ENCODE measurements at places on chromosomes 11 and 22.

- no peak for DNase-seq
These were observed 18.9 kb downstream of the ADM start for GRCh38 chr11:10323793-10324170.

DNA sequence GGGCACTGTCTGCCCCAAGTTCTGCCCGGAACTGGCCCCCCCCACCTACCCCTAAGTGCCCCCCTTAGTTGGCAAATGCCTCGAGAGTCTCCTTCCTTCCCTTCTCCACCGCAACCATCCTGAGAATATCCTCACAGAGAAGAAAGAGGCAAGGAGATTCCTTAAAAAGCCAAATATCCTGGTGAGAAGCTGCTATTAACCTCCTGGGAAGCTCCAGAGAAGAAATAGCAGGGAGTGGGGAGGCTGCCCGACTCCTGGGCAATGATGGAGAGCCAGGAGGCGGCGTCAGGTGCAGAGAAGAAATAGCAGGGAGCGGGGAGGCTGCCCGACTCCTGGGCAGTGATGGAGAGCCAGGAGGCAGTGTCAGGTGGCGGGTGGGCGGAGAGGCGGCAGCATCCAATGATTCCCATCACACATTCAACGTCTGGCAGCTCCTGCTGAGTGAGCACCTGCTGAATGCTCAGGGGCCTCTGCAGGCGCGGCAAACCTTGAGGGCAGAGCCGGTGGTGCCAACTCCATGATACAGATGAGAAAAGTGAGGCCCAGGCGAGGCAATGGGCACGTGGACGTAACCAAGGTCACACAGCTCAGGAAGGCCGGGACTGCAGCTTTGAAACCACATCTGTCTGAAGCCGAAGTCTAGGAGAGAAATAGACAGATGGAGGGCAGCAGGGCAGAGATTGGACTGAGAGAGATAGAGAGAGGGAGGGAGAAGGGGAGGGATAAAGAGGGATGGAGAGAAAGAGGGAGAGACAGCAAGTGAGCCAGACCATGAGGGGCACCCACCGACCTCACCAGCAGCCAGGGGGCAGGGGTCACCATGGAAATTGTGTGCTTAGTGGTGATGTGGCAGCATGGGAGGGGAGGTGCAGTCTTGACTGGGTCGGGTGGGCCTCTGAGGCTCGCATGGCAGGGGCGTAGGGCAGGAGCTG is 58.3 kb downstream of the CYTH4 start:
- no peak for DNase-seq

GRCh38 chr11:65718531-65718930 is 2.1 kb downstream of the RNASEH2C start:
- no peak for DNase-seq

DNA sequence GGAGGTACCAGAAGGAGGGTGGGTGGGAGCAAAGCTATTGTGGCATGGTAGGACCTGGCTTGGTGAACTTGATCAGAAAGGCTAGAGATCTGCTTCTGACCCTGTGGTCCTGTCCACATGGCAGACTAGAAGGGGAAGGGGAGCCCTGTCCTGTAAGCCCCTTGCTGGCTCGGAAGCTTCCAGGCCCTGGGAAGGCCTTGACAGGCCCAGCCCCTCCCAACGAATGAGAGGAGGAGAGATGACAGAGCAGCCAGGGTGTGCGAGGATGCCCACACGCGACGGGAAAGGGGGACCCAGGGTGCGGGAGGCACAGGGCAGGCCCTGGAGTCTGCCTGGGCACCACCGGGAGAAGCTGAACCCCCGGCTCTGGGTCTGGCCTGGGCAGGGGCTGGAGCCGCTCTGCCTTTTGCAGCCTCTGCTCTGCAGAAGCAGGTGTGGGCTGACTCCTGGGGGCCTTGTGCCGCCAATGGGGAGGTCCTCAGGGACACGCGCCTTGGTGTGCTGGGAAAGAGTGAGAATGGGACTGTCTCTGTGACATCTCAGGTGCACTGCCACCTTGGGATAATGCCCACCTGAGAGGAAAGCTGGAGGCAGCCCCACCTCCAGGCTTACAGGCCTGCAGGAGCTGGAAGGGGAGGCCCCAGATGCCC is 1447.5 kb downstream of the BRD1 start:
- DNase-seq = no peak

DNA sequence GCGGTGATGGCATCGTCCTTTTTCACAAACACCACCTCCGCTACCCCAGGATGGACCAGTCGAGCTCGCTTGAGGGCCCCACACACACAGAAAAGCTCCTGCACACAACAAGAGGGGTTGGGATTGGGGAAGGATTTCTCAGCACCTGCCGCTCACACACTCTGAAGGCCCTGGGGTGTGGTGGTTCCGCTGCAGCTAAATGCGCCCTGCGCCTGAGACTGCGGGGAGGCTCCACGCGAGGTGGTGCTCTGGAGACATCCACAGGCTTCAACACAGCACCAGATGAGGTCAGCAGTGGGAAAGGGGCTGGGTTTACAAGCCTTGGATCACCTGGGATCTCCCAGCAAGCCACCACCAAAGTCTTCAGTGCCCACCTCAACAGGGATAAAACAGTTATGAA is 22.7 kb downstream of the POLDIP3 start:
- no peak for DNase-seq

- no peak for DNase-seq
These were observed 21.1 kb upstream of the RELT start for GRCh38 chr11:73355109-73355508.

DNA sequence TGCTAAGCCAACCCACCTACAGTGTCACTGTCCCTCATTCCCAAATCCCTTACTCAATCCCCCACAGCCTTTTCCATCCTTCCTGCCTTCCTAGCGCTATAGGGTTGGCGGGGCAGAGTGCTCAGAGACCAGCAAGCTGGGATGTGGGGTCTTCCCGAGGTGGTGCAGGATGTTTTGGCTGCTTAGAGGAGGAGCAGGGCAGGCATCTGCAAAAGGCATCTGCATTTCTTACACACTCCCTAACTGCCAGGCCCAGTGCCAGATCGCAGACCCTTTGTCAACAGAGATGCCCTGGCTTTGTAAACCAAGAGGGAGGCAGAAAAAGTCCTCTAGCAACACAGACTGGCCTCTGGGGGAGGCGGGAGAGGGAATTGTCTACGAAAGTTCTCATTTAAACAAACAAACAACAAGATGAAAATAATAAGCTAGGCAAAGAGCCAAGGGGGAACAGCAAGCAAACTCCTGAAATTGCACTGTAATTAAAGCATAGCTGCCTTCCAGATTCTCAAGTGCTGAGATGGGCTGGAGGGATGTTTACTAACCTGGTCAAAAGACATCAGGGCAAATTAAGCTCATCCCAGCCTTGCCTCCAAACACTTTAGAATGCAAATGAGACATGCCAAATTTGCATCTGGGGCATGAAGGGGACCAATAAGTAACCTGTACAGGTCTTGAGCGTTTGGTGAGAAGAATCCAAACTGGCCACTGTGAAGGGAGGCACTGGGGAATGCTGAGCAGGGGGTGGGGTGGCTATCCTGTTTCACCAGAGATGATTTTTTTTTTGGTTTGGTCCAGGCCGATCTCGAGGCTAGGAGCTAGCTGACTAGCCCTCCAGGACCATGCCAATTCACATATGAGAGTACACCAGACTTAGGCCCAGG is 38.1 kb upstream of the ADA2 start:
- DNase-seq = no peak

GRCh38 chr11:77111946-77112345 is 9.3 kb downstream of the OMP start:
- no peak for DNase-seq

GRCh38 chr11:3859373-3859881 is 4.0 kb downstream of the STIM1 start:
- no peak for DNase-seq

GRCh38 chr22:41966607-41967240 is 2.5 kb upstream of the SEPTIN3 start:
- DNase-seq = no peak

DNA sequence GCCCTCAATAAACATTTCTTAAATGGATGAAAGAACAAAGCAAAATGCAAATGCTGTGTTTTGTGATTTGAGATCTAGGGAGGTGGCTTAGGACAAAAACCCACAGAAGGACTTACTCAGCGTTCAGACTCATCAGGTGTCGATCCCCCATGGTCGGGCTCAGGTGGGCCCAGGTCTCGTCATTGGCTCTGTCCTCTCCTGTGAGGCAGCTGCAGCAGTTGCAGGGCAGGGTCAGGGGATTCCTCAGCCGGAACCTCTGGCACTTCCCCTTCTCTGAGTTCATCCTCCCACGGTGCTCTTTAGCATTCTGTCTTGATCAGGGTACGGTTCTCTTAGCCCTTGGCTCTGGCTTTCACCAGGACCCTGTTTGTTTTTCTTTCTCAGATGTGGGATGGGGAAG is 14.0 kb upstream of the ACR start:
- no peak for DNase-seq

DNA sequence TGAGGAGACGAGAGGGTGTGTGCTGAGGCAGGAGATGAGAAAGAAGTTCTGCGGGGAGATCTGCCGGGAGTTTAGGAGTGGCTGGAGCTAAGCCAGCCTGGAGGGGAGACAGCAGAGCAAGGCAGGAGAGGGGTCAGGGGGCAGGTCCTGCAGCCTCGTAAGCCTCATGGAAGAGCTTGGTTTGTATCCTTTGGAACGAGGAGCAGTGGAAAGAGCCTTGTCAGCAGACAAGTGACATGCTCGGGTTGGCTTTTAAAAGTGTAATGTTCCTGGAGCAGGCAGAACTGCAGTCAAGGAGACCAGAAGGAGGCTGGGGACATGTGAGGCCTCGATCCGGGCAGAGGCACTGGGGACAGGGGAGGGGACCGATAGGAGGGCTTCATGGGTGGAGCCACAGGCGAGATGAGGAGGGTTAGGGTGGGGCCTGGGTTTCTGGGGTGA is 21.4 kb upstream of the TUB start:
- DNase-seq = no peak

DNA sequence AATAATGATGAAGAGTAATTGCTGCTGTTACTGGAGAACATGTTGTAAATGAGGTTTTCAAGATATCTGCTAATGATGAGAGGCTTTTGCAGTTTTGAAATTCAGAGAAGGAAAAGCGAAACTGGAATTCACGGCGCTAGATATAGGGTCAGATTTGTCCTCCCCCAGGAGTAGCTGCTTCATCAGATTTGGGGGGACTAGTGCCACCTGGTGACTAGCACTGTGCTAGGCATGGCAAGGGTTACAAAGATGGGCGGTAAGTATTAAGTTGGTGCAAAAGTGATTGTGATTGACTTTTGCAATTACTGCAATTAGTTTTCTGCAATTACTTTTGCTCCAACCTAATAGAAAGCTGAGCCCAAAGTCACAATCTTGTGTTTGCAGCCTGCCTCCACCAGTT is 879.9 kb upstream of the TENM4 start:
- DNase-seq = no peak

- no peak for DNase-seq
These were observed 15.3 kb downstream of the RCOR2 start for GRCh38 chr11:63901660-63902059.

DNA sequence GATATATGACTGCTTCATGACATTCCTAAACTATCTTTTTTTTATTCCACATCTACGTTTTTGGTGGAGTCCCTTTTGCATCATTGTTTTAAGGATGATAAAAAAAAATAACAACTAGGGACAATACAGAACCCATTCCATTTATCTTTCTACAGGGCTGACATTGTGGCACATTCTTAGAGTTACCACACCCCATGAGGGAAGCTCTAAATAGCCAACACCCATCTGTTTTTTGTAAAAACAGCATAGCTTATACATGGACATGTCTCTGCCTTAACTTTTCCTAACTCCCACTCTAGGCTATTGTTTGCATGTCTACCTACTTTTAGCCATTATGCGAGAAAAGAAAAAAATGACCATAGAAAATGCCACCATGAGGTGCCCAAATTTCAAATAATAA is 13.2 kb downstream of the MS4A1 start:
- no peak for DNase-seq

- no peak for DNase-seq
These were observed 13.7 kb upstream of the KDM4E start for GRCh38 chr11:95011376-95011775.

- no peak for DNase-seq
These were observed 13.5 kb upstream of the MIEF1 start for GRCh38 chr22:39488563-39489083.

DNA sequence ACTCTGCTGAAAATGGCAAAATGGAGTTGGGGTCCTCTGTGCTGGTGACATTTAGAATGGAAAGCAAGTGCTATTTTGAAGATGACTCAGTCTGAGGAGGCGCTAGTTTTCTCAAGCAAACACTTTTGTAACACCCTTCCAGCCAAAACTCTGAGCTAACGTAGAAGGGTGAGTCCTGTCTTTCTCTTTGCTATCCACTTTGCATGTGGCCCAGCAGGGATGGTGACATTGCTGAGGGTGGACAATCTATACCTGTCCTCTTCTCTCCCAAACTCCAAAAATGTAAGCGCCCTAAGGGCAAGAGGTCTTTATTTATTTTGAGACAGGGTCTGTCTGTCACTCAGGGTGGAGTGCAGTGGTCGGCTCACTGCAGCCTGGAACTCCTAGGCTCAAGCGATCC is 3.6 kb upstream of the KAT5 start:
- no peak for DNase-seq

DNA sequence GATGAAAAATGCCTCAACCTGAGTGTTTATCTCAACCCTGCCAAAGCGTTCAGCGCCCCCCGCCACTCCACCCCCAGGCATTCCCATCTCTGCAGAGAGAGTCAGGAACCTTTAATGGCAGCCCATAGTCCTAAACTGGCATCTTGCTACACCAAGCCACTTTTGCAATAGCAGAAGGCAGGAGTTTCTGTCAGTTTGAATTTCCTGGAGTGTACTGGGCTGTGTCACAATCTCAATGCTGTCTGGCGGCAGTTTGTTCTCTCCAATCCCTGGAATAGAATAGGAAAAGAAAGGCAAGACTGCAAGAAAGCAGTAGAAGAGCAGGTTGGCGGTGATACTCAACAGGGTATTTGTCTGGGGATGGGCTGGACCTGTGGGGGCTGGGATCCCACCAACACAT is 32.9 kb upstream of the FLI1 start:
- no peak for DNase-seq

GRCh38 chr11:82898241-82898640 is 2.0 kb downstream of the PRCP start:
- no peak for DNase-seq

GRCh38 chr11:3129591-3130268 is 35.4 kb downstream of the OSBPL5 start:
- no peak for DNase-seq

DNA sequence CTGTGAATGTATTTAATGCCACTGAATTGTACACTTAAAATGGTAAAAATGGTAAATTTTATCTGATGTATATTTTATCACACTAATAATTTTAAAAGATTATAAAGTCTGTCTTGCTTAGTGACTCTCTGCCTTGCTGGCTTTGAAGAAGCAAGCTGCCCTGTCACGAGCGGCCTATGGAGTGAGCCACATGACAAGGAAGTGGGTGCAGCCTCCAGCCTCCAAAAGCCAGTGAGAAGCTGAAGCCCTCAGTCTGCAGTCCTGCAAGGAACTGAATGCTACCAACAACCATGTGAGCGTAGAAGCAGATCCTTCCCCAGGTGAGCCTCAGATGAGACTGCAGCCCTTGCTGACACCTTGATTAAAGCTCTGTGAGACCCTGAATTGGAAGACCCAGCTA is 20.0 kb downstream of the C11orf24 start:
- DNase-seq = no peak

GRCh38 chr11:112997857-112998466 is 36.7 kb downstream of the NCAM1 start:
- DNase-seq = no peak

Measured in activated T-helper 1 cell treated with Interleukin-2 at 50 U/mL for 16 hours (primary cell).